ENCODE measurements at places on chromosomes 1 and 21.

DNA sequence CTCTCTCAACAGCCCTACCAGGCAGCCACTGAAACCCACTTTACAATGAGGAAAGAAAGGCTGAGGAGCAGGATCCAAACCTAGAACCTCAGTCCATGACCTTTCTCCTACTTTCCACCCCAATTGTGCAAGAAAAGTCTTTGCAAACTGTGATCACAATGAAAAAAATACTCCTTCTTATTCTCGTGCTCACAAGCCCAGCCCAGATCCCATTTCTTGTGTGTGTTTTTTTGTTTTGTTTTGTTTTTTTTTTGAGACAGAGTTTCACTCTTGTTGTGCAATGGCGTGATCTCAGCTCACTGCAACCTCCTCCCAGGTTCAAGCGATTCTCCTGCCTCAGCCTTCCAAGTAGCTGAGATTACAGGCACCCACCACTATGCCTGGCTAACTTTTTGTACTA, 97.7 kb downstream of the CRYAA start:
- DNase-seq: no peak

GRCh38 chr21:34693192-34693810, 24.5 kb downstream of the CLIC6 start:
- peak; percentile 10 for DNase-seq

- DNase-seq: no peak
These were observed 53.9 kb upstream of the TIAM1 start for GRCh38 chr21:31397939-31398338.

DNA sequence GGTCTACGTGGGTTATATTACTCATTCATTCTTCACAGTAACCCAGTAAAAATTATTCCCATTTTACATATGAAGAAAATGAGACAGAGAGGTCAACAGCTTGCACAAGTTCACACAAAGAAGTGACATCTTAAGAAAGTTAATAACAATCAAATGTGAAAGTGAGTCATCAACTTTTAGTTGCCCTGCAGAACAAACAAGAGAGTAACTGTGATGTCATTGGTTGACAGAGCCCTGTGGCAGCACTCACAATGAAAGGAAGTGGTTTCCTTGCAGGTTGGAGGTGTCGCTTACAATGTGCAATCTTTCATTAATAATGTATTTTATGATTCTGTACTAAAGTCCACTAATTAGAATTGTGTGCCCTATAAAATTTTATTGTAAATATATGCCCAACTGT, 369.6 kb downstream of the RYR2 start:
- no peak for DNase-seq

GRCh38 chr1:149936992-149937705, 470 bp upstream of the MTMR11 start:
- DNase-seq: no peak

- no peak for DNase-seq
These were observed 78.8 kb downstream of the PIK3CD start for GRCh38 chr1:9730096-9730901.

DNA sequence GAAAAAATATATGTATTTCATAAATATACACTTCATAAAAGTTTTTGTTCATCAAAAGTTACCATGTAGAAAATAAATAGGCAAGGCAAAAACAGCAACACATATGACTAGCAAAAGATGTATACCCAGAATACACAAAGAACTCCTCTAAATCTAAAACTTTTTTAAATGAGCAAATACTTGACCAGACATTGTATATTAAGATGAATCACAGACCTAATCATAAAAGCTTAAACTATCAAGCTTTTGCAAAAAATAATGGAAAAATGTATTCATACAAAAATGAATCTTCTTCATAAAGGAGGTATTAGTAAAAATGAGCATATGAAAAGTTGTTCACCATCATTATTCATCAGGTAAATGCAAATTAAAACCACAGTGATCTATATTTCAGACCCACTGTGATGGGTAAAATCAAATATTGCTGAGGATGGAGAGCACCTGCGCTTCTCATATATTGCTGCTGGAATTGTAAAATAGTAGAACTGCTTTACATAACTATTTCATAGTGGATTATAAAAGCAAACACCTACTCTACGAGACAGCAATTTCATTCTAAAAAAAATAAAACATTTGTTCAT, 78.3 kb upstream of the RGS1 start:
- no peak for DNase-seq

DNA sequence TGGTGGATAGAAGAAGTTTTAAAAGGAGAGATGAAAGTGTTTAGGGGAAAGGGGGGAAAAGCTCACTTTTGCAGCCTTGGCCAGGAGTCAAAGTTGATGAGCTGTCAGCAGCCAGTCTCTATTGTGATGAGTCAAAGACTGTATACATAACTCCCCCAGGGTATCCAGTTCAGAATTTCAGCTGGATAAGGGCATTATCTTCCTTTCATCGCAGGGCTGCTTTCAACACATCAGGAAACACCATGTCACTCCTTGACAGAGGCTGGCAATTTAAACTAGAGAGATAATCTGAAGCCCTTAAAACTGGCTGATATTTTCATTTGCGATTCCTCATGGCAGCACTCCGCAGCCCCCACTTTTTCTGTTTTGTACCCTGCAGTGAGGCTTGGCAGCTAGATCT, 328.5 kb downstream of the TBX15 start:
- DNase-seq: no peak

GRCh38 chr1:178724728-178725465, at the start of gene RALGPS2:
Gene RALGPS2, plus strand, starts transcription at chr1:178725244. Its CDS starts 51,521 bp downstream, at chr1:178776765.
- DNase-seq: no peak
